ENCODE measurements at places on chromosomes 3 and 15.

DNA sequence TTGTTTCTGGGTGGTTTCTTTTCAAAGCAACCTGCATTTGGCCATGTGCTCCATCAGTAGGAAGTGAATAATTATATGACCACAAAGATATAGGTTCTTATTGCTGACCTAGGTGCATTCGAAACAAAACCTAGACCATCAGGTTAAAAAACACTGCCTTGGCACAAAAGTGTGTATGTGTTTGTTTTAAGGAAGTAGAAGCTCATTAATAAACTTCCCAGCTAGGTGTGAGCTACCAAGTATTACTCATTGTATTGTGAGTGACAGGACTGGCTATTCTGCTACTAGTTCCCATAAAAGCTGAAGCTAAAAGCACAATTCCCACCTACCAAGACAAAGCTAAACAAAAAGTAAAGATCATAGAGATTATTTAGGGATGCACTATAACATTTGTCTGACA is 168.2 kb downstream of the TP63 start:
- no peak for DNase-seq

GRCh38 chr3:11238880-11239279 is 33.3 kb upstream of the ATG7 start:
- DNase-seq, result no peak

GRCh38 chr15:66772604-66773128 is 70.6 kb downstream of the SMAD6 start:
- no peak for DNase-seq

DNA sequence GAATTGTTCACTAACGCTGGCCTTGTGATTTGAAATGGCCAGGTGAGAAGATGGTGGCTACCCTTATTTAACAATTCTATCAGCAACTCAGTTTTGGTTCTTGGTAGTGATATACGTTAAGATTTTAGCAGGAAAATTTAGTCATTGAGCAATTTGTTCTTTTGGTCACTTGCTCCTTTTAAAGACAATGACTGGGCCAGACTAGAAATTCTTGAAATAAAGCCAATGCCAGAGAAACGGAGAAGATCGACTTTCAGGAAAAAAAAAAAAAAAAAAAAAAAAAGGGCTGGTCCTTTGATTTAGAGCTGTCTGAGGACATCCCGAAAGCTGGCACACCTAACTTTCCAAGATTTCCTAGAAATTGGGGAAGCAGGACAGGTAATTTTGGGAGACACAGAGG is 178.5 kb downstream of the FNDC3B start:
- no peak for DNase-seq

DNA sequence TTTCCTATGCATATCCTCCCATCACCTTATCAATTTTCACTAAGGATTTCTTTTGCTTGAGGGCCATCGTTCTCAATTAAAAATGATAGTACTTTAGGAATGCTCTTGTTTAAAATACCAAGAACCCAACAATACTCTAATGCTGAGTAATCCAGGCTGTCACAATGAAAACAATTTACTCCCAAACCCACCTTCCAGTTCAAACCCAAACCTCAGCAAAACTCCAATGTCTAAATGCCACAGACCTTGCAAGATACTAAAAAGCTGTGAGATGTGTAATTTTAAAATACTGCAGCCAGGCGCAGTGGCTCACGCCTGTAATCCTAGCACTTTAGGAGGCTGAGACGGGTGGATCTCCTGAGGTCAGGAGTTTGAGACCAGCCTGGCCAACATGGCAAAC is 889.8 kb downstream of the ROBO1 start:
- no peak for DNase-seq

GRCh38 chr3:61134532-61134931 is 116.7 kb downstream of the FHIT start:
- no peak for DNase-seq

Data from NCI-H1930 (cell line).